ENCODE measurements at places on chromosomes 7 and 10.
A peak's percentile ranks its signal among the peaks of the same experiment; 100 is the strongest.

DNA sequence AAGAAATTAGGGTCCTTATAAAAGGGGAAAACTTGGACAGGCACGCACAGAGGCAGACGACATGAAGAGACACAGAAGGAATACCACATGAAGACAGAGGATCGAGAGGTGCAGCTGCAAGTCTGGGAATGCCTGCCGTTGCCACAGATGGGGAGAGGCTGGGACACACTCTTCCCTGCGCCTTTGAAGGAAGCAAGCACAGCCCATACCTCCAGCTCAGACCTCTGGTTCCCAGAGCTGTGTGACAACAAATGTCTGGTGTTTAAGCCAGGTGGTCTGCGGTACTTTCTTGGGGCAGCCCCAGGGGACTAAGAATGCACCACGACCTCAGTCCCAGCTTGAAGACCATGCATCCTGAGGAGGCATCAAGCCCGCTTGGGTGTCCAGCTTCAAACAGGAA is 18.3 kb downstream of the INSIG1 start:
- no peak for DNase-seq

DNA sequence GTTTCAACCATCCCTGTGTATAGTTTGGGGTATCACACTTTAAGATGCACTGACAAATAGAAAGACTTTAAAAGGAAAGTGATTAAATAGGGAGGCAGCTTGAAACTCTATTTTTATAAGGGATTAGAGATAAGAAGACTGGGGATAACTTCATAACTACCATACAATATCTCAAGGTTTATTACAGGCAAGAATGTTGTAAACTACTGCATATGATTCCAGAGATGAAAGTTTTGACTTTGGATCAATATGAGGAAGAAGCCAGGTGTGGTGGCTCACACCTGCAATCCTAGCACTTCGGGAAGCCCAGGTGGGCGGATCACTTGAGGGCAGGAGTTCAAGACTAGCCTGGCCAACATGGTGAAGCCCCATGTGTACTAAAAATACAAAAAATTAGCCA is 96.1 kb downstream of the DNAJC1 start:
- DNase-seq: no peak

- DNase-seq: peak; percentile 39
These were observed 83.7 kb downstream of the SLC16A9 start for GRCh38 chr10:59625721-59626522.

- DNase-seq: peak; percentile 52
These were observed 2.4 kb upstream of the ARID5B start for GRCh38 chr10:61899069-61899531.

DNA sequence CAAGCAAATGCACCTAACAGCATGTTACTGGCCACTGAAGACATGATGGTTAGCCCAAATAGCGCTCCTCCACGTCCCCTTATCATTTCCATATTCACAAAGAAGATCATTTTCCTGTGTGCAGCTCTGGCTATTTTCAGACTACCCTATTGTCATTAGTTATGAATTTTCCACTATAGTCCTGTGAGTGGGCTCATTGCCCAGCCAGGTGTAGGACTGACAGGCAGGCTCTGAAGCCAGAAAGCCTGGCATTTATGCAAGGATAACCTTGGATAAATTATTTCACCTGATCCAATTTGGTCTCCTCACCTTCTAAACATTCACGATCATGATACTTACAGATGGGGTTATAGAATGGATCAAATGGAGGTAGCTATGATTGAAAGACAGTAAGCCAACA is 104.6 kb downstream of the C10orf90 start:
- no peak for DNase-seq

GRCh38 chr10:124896751-124897150 is 45.2 kb upstream of the ZRANB1 start:
- DNase-seq: no peak

All from CD4-positive, alpha-beta T cell treated with Interferon alpha-2 for 1 hour (primary cell).